GM12864 (cell line): ENCODE measurements at places on chromosomes 11 and 22.

DNA sequence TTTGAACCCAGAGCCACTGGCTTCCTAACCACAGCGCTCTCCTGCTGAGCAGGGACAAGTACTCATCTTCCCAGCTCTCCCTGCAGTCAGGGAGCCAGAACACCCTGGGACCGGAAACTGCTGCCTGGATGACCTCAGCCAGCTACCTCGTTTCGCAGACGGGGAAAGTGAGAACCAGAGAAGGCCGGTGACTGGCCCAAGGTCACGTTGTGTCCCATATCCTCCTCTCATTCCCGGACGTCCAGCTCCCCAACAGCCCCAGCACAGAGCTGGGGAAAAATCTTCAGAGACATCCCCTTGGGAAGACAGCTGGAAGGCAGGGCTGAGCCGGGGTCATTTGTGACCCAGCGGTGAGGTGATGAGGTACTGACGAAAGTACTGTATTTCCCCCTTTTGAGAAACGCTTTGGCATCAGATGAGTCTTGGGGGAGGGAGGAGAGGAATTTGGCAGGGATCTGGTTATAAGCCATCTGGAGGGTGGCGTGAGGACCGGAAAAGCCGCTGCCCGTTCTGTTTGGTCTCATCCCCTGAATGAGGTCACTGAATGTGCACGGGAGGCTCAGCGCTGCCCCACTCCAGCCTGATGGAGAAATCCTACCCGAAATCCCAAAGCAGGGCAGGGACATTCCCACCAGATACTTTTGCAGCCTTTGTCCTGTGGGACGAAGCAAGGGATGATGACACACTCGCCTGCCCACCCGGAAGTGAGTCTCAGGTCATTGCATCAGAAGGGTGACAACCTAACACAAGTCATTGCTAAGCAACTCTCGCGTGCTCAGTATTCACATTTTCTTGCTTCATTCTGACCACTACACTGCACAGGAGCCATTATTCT is 41.1 kb downstream of the LIF start:
- DNase-seq, result no peak

GRCh38 chr22:33209930-33210784 is 152.0 kb upstream of the SYN3 start:
- no peak for DNase-seq

DNA sequence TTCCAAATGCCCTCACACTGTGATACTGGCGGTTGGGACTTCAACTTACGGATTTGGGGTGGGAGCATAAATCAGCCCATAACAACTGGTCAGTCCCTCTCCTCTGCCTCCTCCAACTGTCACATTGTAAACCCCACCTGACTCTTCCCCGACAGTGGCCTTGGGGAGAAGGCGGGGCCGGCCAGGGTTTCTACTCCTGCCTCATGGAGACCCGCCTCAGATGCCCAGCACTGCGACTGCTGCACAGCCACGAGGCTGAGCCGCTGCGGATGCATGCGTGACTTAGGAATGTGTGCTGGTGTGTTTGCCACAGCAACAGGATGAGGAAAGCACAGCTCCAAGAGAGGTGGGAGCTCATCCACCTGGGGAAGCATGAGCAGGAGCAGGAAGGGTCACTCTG is 914.2 kb downstream of the NTM start:
- DNase-seq, result no peak

DNA sequence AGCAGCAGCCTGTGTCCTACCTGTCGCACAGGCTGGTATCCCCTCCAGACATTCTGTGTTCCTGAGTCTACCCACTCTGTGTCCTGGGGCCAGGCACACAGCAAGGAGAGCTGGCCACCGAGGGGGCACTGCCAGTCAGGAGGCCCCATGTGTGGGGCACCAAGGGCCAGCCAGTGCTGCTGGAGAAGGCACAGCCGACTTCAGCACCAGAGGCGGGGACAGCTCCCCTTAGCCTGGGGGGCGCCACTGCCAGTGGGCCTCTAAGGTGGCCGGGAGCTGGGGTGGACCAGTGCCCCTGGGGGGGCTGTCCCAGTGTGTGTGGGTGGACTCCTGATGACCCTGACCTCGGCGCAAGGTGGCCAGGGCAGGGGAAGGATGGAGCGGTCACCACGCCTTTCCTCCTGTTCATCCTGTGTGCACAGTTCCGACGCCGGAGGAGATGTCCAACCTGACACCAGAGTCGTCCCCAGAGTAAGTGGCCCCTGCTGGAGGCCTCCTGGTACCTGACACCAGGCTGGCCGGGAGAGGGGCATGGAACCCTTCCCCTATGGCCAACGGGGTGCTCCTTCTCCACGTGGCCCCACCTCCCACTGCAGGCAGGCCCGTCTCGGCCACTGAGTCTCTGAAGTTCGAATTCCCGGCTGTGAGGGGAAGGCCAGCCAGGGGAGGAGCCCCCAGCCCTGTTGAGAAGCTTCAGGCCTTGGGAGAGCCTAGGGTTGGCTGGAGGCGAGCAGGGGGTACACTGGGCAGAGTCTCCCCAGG is 35.4 kb downstream of the MOB2 start:
- DNase-seq, result no peak

DNA sequence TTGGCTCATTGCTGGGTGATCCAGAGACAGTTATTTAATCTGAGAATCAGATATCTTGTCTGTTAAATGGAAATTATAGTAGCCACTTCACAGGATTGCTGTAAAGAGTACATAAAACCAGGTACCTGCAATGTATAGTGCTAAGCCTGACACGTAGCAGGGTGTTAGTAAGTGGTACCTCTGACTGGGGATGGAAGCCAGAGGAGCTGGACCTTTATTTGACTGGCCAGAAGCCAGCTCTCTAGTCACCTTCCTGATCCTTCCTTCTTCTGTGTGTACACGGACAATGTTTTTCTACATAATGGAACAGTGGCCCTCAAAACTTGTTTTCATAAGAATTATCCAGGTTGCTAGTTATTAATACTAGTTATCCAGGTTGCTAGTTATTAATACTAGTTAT is 25.5 kb upstream of the EHF start:
- no peak for DNase-seq

DNA sequence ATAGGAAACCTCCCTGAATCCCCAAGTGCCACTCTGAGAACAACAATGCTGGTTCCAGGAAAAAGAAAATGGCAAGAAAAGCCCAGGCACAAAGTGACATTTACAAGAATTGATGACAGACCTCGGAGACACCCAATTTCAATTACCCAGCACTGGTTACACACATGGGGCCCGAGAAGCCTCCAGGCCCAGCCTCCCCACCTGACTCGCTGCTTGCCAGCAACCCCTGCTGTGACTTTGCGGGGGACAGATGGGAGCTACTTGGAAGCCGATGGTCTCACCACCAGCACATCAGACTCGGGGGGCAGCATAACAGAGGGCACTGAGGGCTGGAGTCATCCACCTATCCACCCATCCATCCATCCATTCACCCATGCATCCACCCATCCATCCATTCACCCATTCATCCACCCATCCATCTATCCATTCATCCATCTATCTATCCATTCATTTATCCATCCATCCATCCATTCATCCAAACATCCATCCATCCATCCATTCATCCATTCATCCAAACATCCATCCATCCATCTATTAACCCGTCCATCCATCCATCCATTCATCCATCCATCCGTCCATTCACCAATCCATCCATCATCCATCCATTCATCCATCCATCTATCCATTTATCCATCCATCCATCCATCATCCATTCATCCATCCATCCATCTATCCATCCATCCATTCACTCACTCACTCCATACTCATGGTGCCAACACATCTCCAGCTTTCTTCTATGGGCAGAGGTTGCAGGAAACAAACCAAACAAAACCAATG is 567.6 kb downstream of the BRD1 start:
- DNase-seq, result no peak

DNA sequence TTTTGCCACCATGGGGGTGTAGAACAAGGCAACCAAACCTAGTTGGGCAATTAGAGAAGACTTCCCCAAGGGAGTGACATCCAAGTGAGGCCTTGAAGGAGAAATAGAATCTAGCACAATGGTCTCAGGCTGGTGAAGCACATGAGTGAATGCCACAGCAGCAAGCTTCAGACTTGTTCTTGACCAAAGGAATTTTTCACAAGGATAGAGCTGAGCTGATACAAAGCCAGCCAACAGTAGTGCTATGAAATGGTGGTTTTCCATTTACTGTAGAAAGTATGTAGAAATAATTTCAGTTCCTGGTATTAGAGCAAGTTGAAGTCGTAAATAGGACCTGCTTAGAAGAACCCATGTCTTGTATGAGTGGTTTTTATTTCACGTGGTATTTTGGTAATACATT is 148.3 kb upstream of the RASSF10 start:
- no peak for DNase-seq

GRCh38 chr11:76591416-76591815 is 79.1 kb downstream of the LRRC32 start:
- DNase-seq, result no peak

GRCh38 chr11:20031155-20032001 is 128.9 kb downstream of the DBX1 start:
- DNase-seq, result no peak

GRCh38 chr11:2684581-2684980 is 15.2 kb downstream of the KCNQ1OT1 start:
- DNase-seq, result no peak

DNA sequence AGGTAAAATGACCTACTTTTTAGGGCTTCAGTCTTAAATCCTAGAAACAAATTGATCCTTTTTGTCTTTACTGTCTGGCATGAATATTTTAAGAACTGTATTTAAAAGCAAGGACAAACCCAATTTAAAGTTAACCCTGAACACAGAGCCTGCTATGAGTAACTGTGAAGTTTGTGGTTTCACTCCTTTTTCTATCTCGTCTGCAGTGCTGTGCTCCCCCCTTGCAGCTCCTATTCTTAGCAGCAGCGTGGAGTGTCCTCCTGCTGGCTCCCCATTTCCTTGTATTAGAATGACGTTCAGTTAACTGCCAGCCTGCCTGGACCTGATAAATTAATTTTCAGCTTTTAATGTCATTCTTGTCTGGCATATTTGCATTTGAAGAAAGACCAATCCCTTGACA is 40.0 kb upstream of the LRRC4C start:
- no peak for DNase-seq

- no peak for DNase-seq
Measured at GRCh38 chr11:10456519-10456918, 1.5 kb downstream of the AMPD3 start.

DNA sequence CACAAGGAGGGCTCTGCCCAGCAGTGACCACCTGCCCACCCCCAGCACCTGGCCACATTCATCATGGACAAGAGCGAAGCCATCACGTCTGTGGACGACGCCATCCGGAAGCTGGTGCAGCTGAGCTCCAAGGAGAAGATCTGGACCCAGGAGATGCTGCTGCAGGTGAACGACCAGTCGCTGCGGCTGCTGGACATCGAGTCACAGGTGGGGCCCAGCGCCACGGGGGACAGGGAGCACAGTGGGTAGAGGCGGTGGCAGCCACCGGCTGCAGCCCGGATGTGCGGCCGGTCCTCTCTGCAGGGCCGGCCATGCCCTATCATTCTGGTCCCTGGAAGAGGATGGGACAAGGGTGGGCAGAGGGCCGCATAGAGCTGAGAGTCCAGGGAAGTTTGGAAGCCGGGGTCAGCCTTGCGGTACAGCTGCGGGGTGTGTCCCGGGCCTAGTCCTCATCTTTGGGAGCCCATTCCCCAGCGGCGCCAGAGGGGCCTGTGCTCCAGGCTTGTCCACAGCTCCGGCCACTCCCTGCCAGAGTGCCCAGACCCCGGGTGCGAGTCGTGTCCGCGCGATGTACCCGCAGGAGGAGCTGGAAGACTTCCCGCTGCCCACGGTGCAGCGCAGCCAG is 14.1 kb downstream of the EPS8L2 start:
- DNase-seq, result no peak

- DNase-seq, result no peak
Measured at GRCh38 chr11:69708736-69709401, 5.0 kb upstream of the FGF19 start.

DNA sequence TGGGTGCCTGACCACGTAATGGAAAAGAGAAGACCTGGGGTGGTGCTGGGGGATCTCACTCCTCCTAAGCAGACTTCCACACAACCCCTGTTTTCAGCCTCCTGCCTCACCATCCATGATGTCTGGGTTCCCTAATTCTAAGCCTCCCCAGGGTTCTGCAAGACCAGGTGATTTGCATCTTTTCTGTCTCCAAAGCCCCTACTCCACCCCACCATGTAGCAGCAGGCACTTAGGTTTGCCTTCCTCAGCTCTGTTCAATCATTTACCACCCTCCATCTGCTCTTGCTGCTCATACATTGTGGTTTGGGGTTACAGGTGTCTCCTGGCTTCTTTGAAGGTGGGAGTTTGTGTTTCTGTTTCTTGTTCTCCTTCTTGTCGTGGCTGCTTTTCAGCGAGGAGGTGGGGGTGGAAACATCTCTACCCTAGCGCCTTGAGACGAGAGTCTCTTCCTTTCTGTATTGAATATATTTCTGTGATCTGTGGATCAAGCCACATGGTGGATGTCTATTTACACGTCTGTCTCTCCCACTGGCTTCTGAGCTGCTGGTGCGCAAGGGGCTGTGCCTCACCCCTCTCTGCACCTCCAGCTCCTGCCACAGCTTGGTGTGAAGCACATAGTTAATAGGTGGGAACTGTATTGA is 6.6 kb upstream of the SSTR3 start:
- peak; percentile 97 for DNase-seq

DNA sequence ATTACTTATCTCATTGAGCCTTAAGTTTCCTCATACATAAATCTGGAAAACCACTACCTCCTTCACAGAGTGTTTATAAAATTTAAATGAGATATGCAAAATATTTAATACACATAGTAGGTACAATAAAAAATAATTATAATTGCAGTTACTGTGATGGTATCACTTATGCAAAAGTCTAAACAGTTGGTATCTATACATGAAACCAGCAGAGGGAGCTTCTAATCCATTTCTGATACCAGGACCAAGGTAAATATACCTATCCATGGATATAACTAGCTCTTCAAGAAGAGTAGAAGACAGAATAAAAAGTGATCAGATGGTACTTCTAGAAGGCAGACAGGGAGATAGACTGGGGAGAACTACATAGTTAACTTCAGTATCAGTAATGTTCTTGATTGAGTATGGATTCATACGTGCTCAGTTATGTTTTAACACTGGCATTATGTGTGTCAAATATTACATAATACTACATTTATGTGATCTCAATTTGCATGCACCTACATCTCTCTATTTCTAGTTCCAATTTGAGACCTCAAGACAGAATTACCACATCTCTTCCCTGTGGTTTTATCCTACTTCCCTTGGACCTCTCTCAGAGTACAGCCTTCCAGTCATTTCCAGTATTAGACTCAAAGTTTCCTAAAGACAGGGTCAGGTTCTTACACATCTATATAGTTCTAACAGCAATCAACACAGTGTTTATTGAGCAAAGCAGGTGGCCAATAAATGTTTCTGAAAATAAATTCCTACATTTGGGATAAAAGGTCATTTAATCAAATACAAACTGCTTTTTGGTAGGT is 13.7 kb upstream of the TSG101 start:
- DNase-seq, result no peak

GRCh38 chr22:28316014-28316413 is 363.6 kb downstream of the TTC28 start:
- DNase-seq, result no peak

DNA sequence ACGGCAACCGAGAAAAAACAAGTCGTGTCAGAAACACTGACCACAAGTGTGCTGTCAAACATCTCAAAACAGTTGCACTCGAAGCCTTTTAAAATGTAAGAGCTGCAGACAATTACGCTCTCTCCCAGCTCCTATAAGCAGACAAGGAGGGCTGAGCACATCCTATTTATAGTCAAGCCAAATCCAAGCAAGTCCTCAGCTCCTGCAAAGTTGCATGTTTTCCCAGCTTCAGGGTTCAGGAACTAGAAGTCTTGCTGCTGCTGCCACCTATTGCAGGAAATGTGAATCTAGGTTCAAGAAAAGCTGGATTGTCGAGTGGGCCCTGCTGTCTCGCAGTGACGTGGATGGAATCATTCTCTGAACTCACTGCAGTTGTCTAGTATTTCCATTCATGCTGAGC is 15.5 kb downstream of the EFCAB6 start:
- no peak for DNase-seq
